ENCODE measurements at places on chromosomes 4 and X. TPM values are rescaled to one million over a fixed set of nuclear protein-coding genes. Genes with fewer than 3 reads are reported as not detected.

GSX2 gene
- total RNA-seq: not detected

FAM9C gene
- not detected for total RNA-seq

REPS2 gene
- 1.6 TPM for total RNA-seq

DKK2 gene
- not detected for total RNA-seq

SLC25A43 gene
- total RNA-seq: 27.3 TPM

GPM6B gene
- 0.32 TPM for total RNA-seq

MAGED4 gene
- 8.0 TPM for total RNA-seq

NPFFR2 gene
- not detected for total RNA-seq

TMEM33 gene
- 42.7 TPM for total RNA-seq

PRDM5 gene
- 4.2 TPM for total RNA-seq

EGF gene
- total RNA-seq: 0.41 TPM

TCP11X2 gene
- not detected for total RNA-seq

UGT2B11 gene
- total RNA-seq: 0.11 TPM

GNL3L gene
- total RNA-seq: 24.5 TPM

TBC1D9 gene
- 6.6 TPM for total RNA-seq

MAGEA8 gene
- not detected for total RNA-seq

XPNPEP2 gene
- not detected for total RNA-seq

OTUD6A gene
- total RNA-seq: not detected

PASD1 gene
- not detected for total RNA-seq

SPANXB1 gene
- total RNA-seq: 2.2 TPM

AKAP17A gene
- 38.0 TPM for total RNA-seq

MAGEB17 gene
- not detected for total RNA-seq

VSIG1 gene
- total RNA-seq: 0.40 TPM

CXCL11 gene
- 0.20 TPM for total RNA-seq

CLIC2 gene
- total RNA-seq: 0.19 TPM

FAM114A1 gene
- 21.6 TPM for total RNA-seq

SLC26A1 gene
- 0.29 TPM for total RNA-seq

PRR32 gene
- not detected for total RNA-seq

HPGD gene
- total RNA-seq: 83.9 TPM

TXK gene
- total RNA-seq: 0.16 TPM

KLHL15 gene
- 3.5 TPM for total RNA-seq

CNKSR2 gene
- 1.6 TPM for total RNA-seq

SOD3 gene
- not detected for total RNA-seq

TMEM47 gene
- total RNA-seq: 1.5 TPM

CCSER1 gene
- total RNA-seq: not detected

DBET gene
- not detected for total RNA-seq

STARD8 gene
- 1.7 TPM for total RNA-seq
